ENCODE measurements at places on chromosomes 7 and 10.
A peak's percentile ranks its signal among the peaks of the same experiment; 100 is the strongest.

- DNase-seq: no peak
Measured at GRCh38 chr7:16465469-16466361, at the start of gene SOSTDC1. Gene SOSTDC1, minus strand, starts transcription at chr7:16465738. Its CDS starts 70 bp downstream, at chr7:16465668.

GRCh38 chr10:43892062-43892770 is 243.5 kb upstream of the ZNF32 start:
- peak; percentile 62 for DNase-seq

- no peak for DNase-seq
Measured at GRCh38 chr7:22823142-22823497, 471 bp upstream of the TOMM7 start.

- DNase-seq: no peak
Measured at GRCh38 chr7:142414135-142414534, 156.3 kb upstream of the PRSS58 start.

DNA sequence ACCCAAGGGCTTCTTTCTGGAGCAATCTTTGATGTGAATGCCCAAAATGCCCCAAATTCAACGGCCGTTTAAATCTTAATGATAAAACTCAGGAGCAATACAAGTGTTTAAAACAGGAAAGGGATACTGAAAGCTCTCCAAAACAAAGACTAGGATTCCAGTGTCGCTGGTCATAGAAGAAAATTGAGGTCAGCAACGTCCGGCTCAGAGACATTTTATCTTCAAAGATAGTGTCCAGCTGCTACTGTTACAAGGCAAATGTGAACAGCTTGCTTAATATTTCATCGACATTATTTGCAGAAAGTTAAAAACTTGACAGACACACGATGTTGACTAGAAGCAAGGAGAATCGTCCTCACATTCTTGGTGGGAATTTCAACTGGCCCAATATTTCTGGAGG is 15.4 kb upstream of the CTBP2 start:
- no peak for DNase-seq

- DNase-seq: no peak
Measured at GRCh38 chr7:106248600-106248999, 36.2 kb downstream of the NAMPT start.

DNA sequence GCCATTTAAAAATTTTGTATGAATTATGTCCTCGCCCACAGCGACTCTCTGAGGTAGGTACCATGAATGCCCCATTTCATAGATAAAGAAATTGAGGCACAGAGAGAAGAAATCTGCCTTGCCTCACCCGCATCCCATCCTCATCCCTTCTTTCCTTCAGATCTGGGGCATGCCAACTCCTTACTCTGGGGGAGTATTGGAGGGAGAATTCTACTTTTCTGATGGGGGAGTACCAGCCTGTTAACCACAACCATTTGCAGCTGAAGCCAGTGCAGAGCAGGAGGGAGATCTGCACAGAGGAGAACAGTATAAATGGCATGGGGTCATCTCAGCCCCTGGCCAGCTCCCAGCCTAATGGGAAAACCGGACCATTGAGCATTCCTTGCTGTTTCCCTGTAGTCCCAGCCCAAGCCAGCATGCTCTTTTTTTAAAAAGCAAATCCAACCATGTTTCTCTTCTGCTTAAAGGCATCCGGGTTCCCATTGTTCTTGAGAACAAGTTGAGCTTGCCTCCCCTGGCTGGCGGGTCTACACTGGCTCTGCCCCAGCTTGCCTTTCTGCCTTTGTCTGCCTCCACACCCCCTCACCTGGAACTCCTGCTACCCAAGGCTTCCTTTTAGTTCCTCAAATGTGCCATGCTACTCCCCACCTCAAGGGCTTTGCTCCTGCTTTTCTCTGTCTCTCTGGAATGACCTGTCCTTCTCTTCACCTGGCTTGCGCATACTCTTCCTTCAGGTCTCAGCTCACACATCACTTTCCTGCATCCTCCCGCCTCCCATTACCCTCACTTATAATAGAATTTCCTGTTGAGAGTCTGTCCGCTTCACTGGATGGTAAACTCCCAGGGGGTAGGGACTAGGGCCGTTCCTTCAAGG is 8.8 kb upstream of the ZNF503 start:
- DNase-seq: no peak

GRCh38 chr10:124768791-124769190 is 22.9 kb downstream of the EEF1AKMT2 start:
- no peak for DNase-seq

DNA sequence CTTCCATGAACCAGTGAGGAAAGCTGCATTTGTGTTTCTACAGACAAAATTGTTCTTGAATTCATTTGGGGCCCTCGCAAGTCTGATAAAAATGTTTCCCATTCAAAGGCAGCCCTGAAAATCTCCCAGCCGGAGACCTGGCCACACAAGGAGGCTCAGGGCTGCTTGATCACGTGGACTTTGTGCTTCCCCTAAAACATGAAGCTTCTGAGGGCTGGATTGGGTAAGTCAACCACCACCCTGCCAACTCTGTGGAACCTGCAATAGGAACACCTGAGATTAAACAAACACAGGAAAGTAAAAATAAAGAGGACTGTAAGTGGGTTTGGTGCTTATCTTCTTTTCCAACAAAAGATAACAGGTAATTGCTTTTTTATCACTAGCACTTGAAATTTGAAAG is 133.8 kb downstream of the C10orf90 start:
- DNase-seq: no peak

Measured in brain microvascular endothelial cell (primary cell).